NCI-H2227 treated with DMSO at 0.1 percent for 48 hours (cell line): ENCODE measurements at places on chromosomes 16 and 17.

- DNase-seq, result no peak
These were observed 11.7 kb upstream of the RPH3AL start for GRCh38 chr17:364308-364707.

DNA sequence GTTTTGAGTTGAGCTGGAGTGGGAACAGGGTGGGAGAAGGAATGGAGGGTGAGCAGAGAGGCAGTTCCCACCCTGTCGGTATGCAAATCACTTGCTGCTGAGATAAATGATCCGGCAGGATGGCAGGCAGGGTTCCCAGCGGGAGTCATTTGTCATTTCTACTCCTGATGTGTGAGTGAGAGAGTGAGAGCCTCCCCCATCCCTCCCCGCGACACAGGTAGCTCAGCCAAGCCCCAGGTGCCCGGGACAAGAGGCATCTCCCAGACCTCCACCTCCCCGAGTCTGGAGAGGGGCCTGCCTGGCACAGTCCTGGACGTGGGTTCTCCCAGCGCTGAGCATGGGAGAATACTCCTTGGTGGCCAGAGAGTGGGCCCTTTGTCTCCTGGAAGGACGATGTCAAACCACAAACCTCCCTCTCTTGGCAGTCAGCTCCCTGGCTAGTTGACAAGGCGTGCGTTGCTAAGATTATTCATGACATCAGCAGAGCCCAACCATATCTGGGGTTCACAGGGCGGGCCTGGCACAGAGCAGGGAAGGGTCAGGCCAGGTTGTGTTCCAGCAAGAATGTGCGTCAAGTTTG, 33.7 kb upstream of the TNRC6C start:
- no peak for DNase-seq

GRCh38 chr16:85463672-85464382, 149.3 kb upstream of the GSE1 start:
- peak; percentile 15 for DNase-seq

DNA sequence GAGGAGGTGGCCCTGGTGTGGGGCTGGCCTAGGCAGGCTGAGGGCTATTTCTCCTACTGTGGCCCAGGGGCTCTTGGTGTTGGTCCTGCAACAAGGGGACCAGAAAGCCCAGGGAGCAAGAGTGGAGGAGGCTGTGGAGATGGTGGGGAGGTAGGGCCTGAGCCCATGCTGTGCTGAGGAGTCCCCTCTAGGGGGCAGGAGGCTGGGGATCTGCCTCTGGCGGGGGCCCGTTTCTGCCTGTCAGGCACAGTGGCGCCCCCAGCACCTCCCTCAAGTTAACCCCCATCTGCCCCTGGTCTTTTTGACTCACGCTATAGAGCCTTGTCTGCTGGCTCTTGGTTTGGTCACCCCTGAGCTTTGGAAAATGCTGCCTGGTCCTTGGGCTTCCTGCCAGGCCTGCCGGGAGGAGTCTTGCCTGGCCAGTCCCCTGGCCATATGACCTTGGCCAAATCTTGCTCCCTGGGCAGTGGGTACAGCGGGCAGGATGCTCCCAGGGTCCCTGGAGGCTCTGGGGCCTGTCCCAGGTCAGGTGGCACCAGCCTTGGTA, 5.9 kb downstream of the BAIAP2 start:
- no peak for DNase-seq

GRCh38 chr16:69393898-69394849, 8.4 kb upstream of the TERF2 start:
- DNase-seq, result no peak

GRCh38 chr16:2208772-2209171, 1.9 kb downstream of the BRICD5 start:
- DNase-seq, result no peak

- DNase-seq, result no peak
These were observed 249.5 kb downstream of the CA10 start for GRCh38 chr17:51908841-51909537.

DNA sequence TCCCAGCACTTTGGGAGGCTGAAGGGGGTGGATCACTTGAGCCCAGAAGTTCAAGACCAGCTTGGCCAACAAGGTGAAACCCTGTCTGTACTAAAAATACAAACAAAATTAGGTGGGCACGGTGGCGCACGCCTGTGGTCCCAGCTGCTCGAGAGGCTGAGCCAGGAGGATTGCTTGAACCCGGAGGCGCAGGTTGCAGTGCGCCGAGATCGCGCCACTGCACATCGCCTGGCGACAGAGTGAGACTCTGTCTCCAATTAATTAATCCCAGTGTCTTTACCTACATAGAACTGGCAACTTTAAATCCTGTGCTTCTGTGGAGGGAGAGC, 1.5 kb upstream of the ELOB start:
- no peak for DNase-seq

DNA sequence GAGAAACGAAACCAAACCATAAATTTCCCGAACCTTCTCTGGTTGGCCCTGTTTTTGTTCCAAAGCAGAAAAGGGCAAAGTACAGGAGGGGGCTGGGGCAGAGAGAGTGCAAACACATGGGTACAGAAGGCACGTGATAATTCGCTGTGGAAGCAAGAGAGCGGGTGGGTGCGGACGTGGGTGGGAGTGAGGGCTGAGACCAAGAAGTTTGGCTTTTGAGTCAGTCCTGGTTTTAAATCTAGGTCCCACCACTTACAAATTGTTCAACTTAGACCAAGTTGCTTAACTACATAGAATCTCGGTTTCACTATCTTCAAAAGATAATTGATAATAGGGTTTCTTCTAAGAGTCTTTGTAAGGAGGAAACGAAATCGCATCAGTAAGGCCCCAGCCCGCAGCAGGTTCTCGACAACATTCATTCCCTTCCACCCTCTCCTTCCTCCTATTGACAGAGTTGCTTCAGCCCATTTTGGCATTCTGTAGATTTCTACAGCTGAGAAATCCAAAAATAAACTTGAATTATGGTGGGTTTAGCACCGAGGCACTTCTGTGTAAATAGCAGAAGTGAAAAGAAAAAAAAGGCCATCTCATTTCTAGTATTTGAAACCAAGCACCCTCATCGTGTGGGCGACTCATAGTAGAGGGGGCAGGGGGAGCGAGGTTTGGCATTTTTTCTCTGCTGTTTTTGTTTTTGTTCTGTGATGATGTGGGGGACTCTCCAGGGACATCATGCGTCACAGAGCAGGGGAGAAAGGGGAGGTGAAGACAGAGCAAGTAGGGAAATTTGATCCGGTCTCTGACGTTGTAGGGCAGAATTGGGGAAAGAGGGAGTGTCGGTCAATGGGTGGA, 33.6 kb upstream of the CCR7 start:
- no peak for DNase-seq

GRCh38 chr16:88992351-88993165, 15.6 kb upstream of the CBFA2T3 start:
- DNase-seq, result no peak

GRCh38 chr16:11819798-11820197, 22.7 kb upstream of the ZC3H7A start:
- no peak for DNase-seq

- no peak for DNase-seq
These were observed 21.2 kb downstream of the EZH1 start for GRCh38 chr17:42723636-42724035.

- no peak for DNase-seq
These were observed 20.7 kb upstream of the MYLK3 start for GRCh38 chr16:46768809-46769208.

DNA sequence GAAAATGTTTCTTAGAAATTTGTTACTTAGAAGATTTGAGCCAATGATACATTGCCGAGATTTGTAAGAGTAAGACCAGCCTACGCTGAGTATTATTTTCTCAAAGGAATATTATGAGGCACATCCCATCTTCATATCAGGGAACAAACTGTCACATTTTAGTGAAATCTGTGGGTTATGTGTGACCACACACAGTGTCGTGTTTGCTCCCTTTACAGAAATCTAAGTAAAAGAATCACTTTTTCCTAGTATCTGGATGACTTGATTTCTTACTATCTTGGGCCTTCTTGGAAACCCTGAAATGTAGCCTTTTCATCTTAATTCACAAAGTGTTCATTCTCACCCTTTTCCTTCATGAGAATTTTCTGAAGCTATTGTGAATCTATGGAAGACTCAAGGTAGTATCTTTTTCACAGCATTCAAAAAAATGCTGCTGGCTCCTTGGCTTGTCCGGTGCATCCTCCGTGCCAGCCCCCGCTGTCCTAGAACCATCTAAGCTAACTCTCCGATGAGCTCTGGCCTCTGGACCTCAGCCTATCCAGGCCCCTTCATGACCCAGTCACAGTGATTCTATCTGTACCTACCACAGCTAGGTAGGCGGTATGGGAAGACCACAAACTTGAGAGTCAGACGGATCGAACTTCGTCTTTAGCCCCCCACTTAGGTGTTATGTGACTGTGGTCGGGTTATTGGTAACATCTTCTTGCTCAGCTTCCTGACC, 524.3 kb downstream of the MAF start:
- no peak for DNase-seq

- DNase-seq, result no peak
These were observed 14.0 kb upstream of the BAIAP2 start for GRCh38 chr17:81020767-81021497.
